ENCODE measurements at places on chromosomes 5 and 9. TPM values are rescaled to one million over a fixed set of nuclear protein-coding genes. Genes with fewer than 3 reads are reported as not detected.

NR5A1 gene
- total RNA-seq = not detected

CCDC152 gene
- 4.3 TPM for total RNA-seq

LECT2 gene
- not detected for total RNA-seq

GRCh38 chr5:83509540-83509939 lies 38.0 kb downstream of the VCAN start:
- DNase-seq = no peak

DNA sequence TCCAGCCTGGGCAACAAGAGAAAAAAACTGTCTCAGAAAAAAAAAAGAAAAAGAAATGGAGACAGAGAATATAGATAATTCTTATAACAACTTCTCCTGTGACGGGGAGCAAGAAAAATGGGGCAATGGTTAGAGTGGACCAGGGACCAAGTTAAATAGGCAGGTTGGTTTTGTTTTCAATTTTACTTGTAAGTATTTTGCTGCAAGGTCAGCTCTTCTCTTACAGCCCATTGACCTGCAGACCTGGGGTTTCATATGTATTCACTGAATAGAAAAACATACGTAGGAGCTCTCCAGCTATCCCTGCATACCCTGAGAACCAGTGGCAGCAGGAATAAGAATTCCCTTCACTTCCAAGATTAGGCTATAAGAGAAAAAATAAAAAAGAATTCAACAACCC lies 29.2 kb upstream of the IL13 start:
- DNase-seq = no peak

DNA sequence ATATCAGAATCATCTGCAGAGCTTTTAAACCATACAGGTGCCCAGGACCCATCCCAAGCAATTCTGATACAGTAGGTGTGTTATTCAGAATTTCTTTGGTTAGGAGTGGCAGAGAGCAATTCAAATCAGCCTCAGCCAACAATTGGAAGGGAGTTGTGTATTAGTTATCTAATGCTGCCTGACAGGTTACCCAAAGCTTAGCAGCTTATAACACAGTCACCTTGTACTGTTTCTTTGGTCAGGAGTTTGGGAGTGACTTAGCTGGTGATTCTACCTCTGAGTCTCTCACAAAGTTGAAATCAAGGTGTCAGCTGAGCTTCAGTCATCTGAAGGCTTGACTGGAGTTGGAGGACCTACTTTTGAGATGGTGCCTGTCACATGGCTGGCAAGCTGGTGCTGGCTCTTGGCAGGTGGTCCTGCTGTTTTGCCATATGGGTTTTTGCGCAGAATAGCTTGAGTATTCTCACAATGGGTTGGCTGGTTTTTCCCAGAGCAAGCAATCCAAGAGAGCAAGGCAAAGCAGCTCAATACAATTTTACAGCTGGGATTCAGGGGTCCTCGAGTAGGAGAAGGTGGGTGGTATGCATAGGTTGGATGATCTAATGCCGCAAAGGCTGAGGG lies 18.7 kb upstream of the CARNMT1 start:
- no peak for DNase-seq

GRCh38 chr5:135429301-135430134 lies 17.6 kb downstream of the DCANP1 start:
- DNase-seq = no peak

DNA sequence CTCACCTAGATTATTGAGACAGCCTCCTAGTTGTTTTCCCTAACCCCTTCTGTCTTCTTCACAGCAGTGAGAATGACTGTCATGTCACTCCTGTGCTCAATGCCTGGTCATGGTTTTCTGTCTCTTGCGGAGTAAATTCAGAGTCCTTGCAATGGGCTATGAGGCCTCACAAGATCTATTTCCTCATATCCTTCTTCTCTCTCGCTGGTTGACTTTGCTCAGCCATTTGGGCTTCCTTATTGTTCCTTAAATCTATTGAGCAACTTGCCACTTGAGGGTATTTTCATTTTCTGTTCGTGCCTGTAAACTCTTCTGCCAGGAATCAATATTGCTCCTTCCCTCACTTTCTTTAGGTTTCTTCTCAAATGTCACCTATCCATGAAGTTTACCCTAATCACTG lies 9.0 kb downstream of the PPP3R2 start:
- DNase-seq = no peak

LCNL1 gene
- not detected for total RNA-seq

NME5 gene
- total RNA-seq = not detected
